Left lung (tissue), 14 donors: ENCODE measurements at places on chromosomes 1 and 21. TPM values are rescaled to one million over a fixed set of nuclear protein-coding genes. Genes with fewer than 3 reads are reported as not detected.
A peak's percentile ranks its signal among the peaks of the same experiment; 100 is the strongest.

DNA sequence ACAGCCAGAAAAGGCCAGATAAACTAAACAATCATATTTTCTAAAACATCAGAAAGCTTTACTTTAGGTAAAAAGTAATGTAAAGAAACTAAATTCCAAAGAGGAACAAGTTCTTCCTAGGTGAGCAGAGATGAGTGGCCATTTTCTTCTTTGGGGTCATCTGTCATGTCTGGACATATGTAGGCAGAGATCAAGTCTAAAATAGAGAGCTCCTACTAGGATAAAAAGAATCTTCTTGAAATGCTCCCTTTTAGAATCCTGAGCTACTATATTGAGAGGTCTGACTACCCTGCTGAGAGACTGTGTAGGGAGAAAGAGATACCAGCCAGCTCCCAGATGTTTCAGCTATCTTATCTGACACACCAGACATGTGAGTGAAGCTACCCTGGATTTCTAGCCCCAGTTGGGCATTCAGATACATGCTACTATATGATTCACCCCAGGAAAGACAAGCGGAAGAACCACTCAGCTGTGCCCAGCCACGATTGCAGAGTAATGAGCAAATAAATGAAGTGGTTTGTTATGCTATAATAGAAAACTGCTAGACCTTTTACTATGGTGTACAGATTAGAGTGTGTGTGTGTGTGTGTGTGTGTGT, 80.1 kb downstream of the TTLL7 start:
- H3K4me3 ChIP-seq = no peak overlapping the region
- H3K27me3 ChIP-seq = no peaks in the 10 kb centered on the region
- DNase-seq = no peak
- H3K36me3 ChIP-seq = no peaks in the 10 kb centered on the region

- no peak overlapping the region for H3K27ac ChIP-seq
- H3K36me3 ChIP-seq = no peaks in the 10 kb centered on the region
- H3K27me3 ChIP-seq = no peaks in the 10 kb centered on the region
- no peaks in the 10 kb centered on the region for H3K4me1 ChIP-seq
- no peak overlapping the region for H3K4me3 ChIP-seq
These were observed 405.3 kb downstream of the RRAGC start for GRCh38 chr1:38454236-38454635.

DNA sequence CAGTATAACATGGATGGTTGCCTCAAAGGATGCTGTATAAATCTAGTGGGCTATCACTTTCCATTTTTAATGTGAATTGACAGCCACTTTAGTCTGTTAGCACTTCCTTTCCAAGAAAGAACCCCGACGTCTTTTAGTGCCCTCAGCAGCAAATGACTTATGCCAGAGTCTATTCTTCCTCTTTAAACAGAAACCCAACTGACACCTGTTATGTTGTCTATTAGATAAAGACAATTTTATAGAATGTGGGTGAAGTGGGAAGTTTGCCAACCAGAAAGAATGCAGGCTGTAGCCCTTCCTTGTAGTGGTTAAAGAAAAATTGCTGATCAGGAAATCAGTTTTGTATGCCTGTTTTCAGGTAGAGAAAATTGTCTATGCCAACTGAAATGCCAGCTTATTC, 344.9 kb downstream of the ZNF326 start:
- H3K27ac ChIP-seq = no peak overlapping the region
- no peak for DNase-seq

GRCh38 chr1:119220991-119221390, 80.5 kb upstream of the WARS2 start:
- H3K4me1 ChIP-seq = no peaks in the 10 kb centered on the region
- no peak overlapping the region for H3K27ac ChIP-seq
- DNase-seq = no peak
- no peaks in the 10 kb centered on the region for H3K36me3 ChIP-seq

The CRYAA gene
- polyA plus RNA-seq = not detected

GRCh38 chr21:25997788-25998611, 172.6 kb downstream of the APP start:
- no peak for DNase-seq
- H3K27ac ChIP-seq = no peak overlapping the region
- peaks cover 24% of the 10 kb centered on the region for H3K36me3 ChIP-seq
- H3K27me3 ChIP-seq = no peaks in the 10 kb centered on the region
- H3K4me3 ChIP-seq = no peak overlapping the region
- no peaks in the 10 kb centered on the region for H3K4me1 ChIP-seq

GRCh38 chr1:31752952-31753475, 11.1 kb downstream of the ADGRB2 start:
- DNase-seq = no peak
- no peaks in the 10 kb centered on the region for H3K36me3 ChIP-seq
- H3K4me3 ChIP-seq = no peak overlapping the region
- H3K4me1 ChIP-seq = no peaks in the 10 kb centered on the region

- DNase-seq = no peak
- H3K27me3 ChIP-seq = no peaks in the 10 kb centered on the region
- H3K27ac ChIP-seq = no peak overlapping the region
- H3K4me1 ChIP-seq = no peaks in the 10 kb centered on the region
These were observed 261.5 kb downstream of the NFIA start for GRCh38 chr1:61343734-61344420.

DNA sequence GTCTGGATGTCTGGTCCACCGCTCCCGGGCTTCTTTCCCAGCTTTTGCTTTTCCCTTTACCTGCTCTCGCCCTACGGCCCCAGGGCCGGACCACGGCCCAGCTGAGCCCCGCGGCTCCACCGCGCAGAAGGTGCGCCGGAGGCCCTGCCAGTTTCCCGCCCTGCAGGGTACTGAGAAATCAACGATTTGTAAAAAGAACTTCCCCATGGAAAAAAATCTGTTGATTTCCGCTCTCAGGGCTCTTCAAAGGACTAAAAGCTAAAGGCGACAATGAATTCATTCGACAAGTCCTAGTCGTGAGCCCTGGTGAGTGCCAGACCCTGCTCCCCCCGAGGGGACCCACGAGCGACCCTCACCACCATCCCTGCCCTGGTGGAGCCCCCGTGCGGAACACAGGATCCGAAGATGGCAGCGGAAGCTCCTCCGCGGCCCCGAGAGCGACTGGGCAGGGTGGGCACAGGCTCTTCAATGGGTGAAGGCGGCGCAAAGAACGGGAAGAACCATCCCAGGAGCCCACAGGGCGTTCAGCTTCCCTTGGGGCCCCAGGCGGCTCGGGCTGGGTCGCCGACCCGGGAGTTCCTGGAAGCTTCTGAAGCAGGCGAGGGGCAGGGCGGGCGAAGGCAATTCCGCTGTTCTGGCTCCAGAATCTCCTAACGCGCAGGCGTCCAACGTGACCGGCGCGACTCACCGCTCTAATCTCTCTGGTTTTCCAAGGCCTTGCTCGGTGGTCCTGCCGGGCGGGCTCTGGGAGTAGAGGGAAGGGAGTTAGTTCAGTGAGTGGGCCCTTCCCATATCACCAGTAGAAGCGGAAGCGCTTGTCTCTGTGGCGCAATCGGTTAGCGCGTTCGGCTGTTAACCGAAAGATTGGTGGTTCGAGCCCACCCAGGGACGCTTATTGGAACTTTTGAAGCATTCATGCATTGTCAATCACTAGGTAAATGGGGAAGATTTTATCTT, 6.6 kb upstream of the RNU1-2 start:
- DNase-seq = peak; percentile 93
- H3K36me3 ChIP-seq = no peaks in the 10 kb centered on the region
- peak overlapping the region; percentile 61 for H3K4me3 ChIP-seq
- peaks cover 2% of the 10 kb centered on the region for H3K4me1 ChIP-seq
- H3K27ac ChIP-seq = peak overlapping the region; percentile 94
- peaks cover 8% of the 10 kb centered on the region for H3K27me3 ChIP-seq

- H3K4me1 ChIP-seq = no peaks in the 10 kb centered on the region
- H3K27ac ChIP-seq = no peak overlapping the region
- no peak overlapping the region for H3K4me3 ChIP-seq
- no peaks in the 10 kb centered on the region for H3K36me3 ChIP-seq
These were observed 95.5 kb upstream of the PROX1 start for GRCh38 chr1:213891989-213892902.

DNA sequence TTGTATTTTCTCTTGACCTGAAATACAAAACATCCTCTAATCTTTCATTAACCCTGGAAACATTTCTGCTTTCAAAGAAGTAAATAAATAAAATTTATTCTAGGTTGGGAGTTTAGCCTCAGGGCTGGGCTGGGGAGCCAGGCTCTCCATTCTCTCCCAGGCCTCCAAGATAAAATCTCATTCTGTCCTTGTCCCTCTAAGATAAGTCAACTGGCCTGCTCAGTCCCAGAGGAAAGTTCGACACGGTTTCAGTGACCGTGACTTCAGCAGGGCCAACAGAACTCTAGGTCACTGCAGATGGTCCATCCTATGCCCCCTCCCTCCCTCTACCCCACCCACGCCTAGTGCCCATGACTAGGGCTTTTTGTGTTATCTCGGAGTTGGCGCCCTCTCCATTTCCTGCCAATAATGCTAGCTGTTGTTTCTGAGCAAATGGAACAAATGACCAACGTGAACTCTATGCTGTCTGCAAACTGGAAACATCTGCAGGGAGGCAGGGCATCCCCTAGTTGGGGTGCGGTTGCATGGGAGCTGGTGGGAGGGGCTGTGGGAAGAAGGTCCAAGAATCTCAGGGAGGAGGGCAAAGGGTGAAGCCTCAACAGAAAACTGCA, 10.1 kb upstream of the ADORA3 start:
- H3K4me1 ChIP-seq = peaks cover 40% of the 10 kb centered on the region
- no peak for DNase-seq
- H3K4me3 ChIP-seq = no peak overlapping the region
- no peak overlapping the region for H3K27ac ChIP-seq

- H3K36me3 ChIP-seq = no peaks in the 10 kb centered on the region
- peaks cover 5% of the 10 kb centered on the region for H3K4me1 ChIP-seq
- peaks cover 8% of the 10 kb centered on the region for H3K27me3 ChIP-seq
These were observed 29.7 kb downstream of the HEYL start for GRCh38 chr1:39609618-39610331.

DNA sequence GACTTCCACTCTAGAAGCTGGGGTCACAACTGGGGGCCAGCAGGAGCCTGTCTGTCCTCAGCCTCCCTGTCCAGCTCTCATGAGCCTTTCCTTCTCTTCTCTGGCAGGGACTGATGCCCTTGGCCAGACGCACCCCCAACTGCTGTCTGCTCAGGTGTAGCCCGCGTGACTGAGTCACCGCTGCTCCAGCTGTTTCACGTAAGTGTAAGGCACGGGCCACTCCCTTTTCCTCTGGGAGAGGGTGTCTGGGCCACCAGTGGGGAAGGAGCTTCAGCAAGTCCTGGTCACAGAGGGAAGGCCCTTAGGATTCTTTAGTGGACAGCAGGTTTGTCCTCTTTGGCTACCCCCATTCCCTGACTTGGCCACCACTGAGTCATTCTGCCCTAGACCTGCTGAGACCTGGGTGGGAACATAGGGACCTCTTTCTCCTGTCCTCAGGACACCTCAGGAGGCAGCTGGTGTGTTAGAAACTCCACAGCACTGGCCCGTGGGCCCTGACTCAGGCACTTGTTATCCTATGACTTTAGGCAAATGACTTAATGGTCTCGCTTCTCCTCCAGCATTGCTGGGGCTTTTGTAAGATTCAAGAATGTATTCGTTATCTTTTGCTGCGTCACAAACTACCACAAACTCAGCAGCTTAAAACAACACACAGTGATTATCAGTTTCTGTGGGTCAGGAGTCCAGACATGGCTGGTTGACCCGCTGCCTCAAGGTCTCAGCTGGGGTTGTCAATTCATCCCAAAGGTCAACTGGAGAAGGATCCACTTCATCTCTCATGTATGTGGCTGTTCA, 64.8 kb downstream of the FAM163A start:
- H3K27ac ChIP-seq = no peak overlapping the region
- DNase-seq = no peak
- H3K4me3 ChIP-seq = no peak overlapping the region
- H3K36me3 ChIP-seq = no peaks in the 10 kb centered on the region
- no peaks in the 10 kb centered on the region for H3K4me1 ChIP-seq
- no peaks in the 10 kb centered on the region for H3K27me3 ChIP-seq

GRCh38 chr1:156554971-156555370, 17.4 kb downstream of the IQGAP3 start:
- no peaks in the 10 kb centered on the region for H3K27me3 ChIP-seq
- H3K4me3 ChIP-seq = no peak overlapping the region
- H3K4me1 ChIP-seq = peaks cover 11% of the 10 kb centered on the region
- no peak for DNase-seq
- H3K36me3 ChIP-seq = peaks cover 8% of the 10 kb centered on the region
- H3K27ac ChIP-seq = no peak overlapping the region

GRCh38 chr1:199979071-199979470, 48.4 kb upstream of the NR5A2 start:
- H3K36me3 ChIP-seq = no peaks in the 10 kb centered on the region
- H3K27me3 ChIP-seq = no peaks in the 10 kb centered on the region
- no peaks in the 10 kb centered on the region for H3K4me1 ChIP-seq
- no peak for DNase-seq
- no peak overlapping the region for H3K4me3 ChIP-seq
- no peak overlapping the region for H3K27ac ChIP-seq

GRCh38 chr1:169003864-169004516, 102.5 kb upstream of the ATP1B1 start:
- no peak overlapping the region for H3K27ac ChIP-seq
- H3K36me3 ChIP-seq = no peaks in the 10 kb centered on the region
- no peak for DNase-seq
- no peak overlapping the region for H3K4me3 ChIP-seq
- no peaks in the 10 kb centered on the region for H3K4me1 ChIP-seq

The KCNK1 gene
- polyA plus RNA-seq = 5.0 TPM

DNA sequence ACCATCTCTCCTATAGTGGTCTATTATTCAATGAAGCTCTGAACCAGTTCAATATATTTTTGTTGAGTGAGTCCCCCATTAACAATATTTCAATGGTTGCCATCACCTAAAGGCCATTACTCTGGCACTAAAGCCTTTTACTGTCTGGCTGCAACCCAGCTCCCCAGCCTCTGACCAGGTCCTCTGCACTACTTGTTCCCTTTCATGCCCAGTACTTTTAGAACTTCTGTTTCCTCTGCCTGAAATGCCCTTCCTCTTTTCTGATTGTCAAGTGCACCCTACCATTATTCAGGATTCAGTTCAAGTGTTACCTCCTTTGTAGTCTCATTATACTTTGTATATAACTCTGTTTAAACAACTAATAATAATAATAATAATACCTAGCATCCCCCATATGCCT, 30.4 kb upstream of the ZFYVE9 start:
- H3K4me3 ChIP-seq = no peak overlapping the region
- no peaks in the 10 kb centered on the region for H3K27me3 ChIP-seq
- H3K4me1 ChIP-seq = no peaks in the 10 kb centered on the region
- DNase-seq = no peak

- H3K36me3 ChIP-seq = no peaks in the 10 kb centered on the region
- peaks cover 3% of the 10 kb centered on the region for H3K4me1 ChIP-seq
- DNase-seq = no peak
- H3K27me3 ChIP-seq = no peaks in the 10 kb centered on the region
These were observed 23.6 kb downstream of the LAMC2 start for GRCh38 chr1:183209533-183210158.

The RGS18 gene
- 4.9 TPM for polyA plus RNA-seq
